HuH-7.5 (cell line): ENCODE measurements at places on chromosomes 7 and 10.

- DNase-seq = no peak
Observed at GRCh38 chr10:91210435-91210834, 10.0 kb upstream of the PCGF5 start.

GRCh38 chr10:44398747-44399658 is 14.1 kb upstream of the CXCL12 start:
- no peak for DNase-seq

DNA sequence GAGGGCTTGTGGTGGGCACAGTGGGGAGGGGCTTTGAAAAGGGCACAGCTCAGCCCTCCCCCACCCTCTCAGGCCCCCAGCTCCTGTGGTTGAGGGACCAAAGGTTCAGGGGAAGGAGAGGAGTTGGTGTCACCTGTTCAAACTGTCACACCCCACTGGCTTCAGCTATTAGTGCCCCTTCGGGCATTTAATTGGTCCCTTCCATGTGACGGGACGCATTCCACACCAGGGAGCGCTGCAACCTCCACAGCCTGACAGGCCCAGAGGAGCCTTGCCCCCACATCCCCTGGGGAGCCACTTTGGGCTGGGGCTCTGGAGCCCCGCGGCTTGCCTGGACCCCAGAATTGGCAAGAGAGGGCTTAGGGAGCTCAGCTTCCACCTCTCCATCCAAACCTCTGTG is 75.7 kb downstream of the C10orf105 start:
- DNase-seq = no peak

DNA sequence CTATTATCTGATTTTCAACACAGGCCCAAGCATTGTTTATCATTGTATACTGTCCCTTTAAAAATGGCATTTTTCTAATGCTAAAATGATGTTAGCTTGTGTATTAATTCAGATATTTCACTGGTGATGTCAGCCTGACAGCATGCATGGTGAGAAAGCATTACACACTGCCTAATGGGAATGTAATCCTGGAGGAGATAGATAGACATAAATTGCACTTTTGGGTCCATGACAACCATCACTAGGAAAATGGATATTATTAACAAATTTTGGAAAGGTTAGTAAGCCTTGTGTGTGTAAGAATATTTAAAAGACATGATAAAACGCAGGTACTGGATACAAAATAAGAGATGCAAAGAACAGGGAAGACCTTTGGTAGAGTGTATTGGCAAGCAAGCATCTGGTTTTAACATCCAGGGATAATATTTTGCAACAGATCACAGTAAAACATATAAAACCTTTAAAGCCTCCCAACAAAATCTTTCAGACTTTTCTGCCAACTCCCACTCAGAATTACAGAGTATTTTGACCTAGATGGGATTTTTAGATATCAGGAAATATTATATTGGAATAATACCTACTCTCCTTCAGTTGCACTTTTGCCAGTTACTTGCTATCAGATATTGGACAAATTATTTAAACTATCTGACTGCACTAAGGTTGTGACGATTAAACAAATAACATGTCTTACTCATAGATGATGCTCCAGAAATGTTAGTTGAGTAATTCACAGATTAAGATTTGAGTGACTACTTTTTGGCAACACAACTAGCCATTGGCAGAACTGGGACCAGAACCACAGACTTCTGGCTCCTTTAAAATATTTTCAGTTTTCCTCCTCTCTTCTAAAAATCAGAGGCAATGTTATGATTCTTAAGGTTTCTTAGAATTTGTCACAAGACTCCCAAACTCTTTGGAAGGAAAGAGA is 291.6 kb upstream of the SEMA3C start:
- no peak for DNase-seq

DNA sequence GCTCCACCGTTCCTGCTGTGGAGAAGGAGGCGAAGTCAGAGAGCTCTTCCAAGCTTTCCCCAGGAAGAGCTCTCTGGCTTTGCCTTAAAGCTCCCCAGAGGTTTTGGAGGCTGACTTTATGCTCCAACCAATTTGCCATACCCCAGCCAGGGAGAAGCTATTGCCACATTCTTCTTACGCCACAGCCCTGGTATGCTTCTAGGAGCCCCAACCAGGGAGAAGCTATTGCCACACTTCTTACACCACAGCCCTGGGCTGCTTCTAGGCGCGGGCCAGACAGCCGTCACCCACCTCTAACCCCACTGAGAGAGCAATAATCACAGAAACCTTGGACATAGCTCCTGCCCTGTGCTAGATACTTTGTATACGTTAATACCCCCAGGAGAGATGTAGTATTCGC is 951 bp downstream of the ELOVL3 start:
- DNase-seq = no peak
